ENCODE measurements at places on chromosomes 16 and 17. TPM values are rescaled to one million over a fixed set of nuclear protein-coding genes. Genes with fewer than 3 reads are reported as not detected.

GRCh38 chr17:80456465-80457235 lies 19.8 kb downstream of the NPTX1 start:
- no peak overlapping the region for H3K27ac ChIP-seq
- H3K4me3 ChIP-seq, result no peak overlapping the region
- H3K36me3 ChIP-seq, result no peaks in the 10 kb centered on the region
- peaks cover 8% of the 10 kb centered on the region for H3K4me1 ChIP-seq
- peaks cover 19% of the 10 kb centered on the region for H3K27me3 ChIP-seq

DNA sequence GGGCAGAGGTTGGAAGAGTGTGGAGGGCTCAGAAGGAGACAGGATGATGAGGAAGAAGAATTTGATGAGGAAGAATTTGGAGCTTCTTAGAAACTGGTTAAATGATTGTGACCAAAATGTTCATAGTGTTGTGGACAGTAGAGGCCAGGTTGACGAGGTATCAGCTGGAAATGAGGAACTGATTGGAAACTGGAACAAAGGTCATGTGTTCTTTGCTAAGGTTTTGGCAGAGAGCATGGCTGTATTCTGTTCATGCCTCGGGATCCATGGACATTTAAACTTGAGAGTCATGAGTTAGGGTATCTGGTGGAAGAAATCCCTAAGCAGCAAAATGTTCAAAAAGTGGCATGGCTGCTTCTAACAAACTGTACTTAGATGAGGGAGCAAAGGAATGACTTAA lies 19.3 kb downstream of the CHMP6 start:
- peaks cover 14% of the 10 kb centered on the region for H3K27me3 ChIP-seq
- peaks cover 5% of the 10 kb centered on the region for H3K4me1 ChIP-seq
- H3K36me3 ChIP-seq, result no peaks in the 10 kb centered on the region
- DNase-seq, result no peak
- no peak overlapping the region for H3K27ac ChIP-seq

DNA sequence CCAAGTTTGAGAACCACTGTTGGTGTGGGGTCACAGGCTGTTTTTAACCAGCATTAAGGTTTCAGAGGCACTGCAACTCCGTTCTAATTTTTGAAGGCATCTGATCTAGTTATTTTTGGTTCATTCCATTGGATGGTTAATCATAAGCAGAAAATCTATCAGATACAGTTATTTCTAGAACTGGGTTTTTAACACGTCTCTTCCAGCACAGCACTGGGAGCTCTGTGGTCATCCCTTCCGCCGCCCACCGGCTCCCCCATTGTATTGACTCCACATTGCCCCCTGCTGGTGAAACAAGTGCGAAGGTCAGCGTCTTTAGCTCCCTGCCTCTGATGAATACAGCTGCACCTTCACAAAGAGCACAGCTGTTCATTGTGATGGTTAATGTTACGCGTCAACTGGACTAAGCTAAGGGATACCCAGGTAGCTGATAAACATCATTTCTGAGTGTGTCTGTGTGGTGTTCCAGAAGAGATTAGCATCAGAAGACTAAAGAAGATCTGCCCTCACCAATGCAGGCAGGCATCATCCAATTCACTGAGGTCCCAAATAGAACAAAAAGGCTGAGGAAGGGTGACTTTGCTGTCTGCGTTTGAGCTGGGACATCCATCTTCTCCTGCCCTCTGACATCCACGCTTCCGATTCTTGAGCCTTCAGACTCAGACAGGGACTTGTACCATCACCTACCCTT lies 8.5 kb downstream of the CCL18 start:
- H3K27ac ChIP-seq, result no peak overlapping the region
- H3K4me1 ChIP-seq, result no peaks in the 10 kb centered on the region
- peak; percentile 1 for DNase-seq
- no peak overlapping the region for H3K4me3 ChIP-seq
- no peaks in the 10 kb centered on the region for H3K36me3 ChIP-seq

DNA sequence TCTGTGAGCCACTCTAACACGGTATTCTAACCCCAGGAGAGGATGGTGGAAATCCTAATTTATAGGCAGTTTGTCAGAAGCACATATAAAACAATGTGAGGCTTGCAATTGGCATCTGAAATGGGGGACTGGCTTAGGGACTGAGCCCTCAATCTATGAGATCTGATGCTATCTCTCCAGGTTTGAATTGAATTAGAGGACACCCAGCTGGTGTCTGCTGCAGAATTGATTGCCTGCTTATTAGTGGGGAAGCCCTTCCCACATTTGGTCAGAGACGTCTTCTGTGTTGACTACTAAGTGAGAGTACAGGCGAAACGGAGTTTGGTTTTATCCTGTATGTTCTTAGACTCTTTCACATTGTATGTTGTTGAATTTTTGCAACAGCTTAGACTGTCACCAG lies 13.6 kb upstream of the TMIGD1 start:
- no peak for DNase-seq
- peaks cover 4% of the 10 kb centered on the region for H3K4me1 ChIP-seq
- H3K27ac ChIP-seq, result no peak overlapping the region
- no peaks in the 10 kb centered on the region for H3K36me3 ChIP-seq
- no peak overlapping the region for H3K4me3 ChIP-seq

- H3K36me3 ChIP-seq, result no peaks in the 10 kb centered on the region
- peaks cover 14% of the 10 kb centered on the region for H3K4me1 ChIP-seq
- H3K4me3 ChIP-seq, result no peak overlapping the region
- peak overlapping the region; percentile 76 for H3K27ac ChIP-seq
- H3K27me3 ChIP-seq, result no peaks in the 10 kb centered on the region
These were observed 57.9 kb upstream of the MAF start for GRCh38 chr16:79658301-79659033.

- no peaks in the 10 kb centered on the region for H3K27me3 ChIP-seq
- H3K27ac ChIP-seq, result no peak overlapping the region
- H3K4me3 ChIP-seq, result no peak overlapping the region
- peaks cover 14% of the 10 kb centered on the region for H3K4me1 ChIP-seq
These were observed 19.2 kb downstream of the ATP6V0D1 start for GRCh38 chr16:67461600-67462278.

DNA sequence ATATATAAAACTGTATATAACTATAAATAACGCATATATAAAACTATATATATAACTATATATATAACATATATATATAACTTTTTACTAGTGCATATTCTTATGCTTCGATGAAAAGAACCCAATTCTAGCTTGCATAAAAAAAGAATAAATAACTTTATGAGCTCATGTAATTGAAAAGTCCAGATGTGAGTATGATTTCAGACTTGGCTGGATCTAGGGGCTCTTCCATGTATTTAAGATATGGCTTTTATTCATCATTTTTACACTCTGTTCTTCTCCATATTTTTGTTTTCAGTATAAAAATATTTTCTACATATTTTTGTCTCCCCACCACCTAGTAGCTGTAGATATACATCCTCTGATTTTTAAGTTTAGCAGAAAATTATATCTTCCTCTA lies 417.5 kb downstream of the CDH11 start:
- no peak overlapping the region for H3K27ac ChIP-seq
- H3K36me3 ChIP-seq, result no peaks in the 10 kb centered on the region
- no peaks in the 10 kb centered on the region for H3K4me1 ChIP-seq
- no peak for DNase-seq
- H3K27me3 ChIP-seq, result no peaks in the 10 kb centered on the region
- no peak overlapping the region for H3K4me3 ChIP-seq

DNA sequence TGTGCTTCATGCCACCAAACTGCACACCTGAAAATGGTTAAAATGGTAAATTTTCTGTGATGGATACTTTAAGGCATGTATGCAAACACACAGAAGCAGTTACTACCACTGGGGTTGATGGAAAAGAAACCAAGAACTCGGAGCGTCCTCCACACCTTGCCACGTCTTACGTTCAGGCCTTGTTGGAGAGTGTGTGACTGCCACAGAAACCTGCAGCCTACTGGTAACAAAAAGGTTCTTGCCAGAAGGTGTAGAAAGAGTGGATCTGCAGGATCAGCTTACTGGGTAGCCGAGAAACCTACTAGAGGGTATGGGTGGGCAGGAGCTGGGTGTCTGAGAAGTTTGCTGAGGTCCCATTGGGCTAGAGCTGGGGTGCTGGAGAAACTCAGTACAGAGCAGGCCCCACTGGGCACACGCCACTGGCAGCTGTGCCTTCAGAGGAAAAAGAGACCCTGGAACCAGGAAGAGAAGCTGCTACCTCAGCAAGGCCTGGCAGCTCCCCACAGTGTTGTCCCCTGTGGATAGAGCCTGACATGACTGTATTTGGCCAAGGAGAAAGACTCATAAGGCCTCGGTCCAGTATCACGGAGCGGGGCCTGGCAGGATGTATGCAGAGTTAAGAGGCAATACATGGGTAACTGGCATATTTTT lies 204.6 kb downstream of the SEC14L1 start:
- peaks cover 11% of the 10 kb centered on the region for H3K4me1 ChIP-seq
- no peaks in the 10 kb centered on the region for H3K27me3 ChIP-seq
- no peaks in the 10 kb centered on the region for H3K36me3 ChIP-seq
- no peak overlapping the region for H3K4me3 ChIP-seq
- DNase-seq, result no peak

GRCh38 chr16:75621170-75621477 lies 2.0 kb downstream of the ADAT1 start:
- H3K4me1 ChIP-seq, result peaks cover 6% of the 10 kb centered on the region
- no peaks in the 10 kb centered on the region for H3K27me3 ChIP-seq
- DNase-seq, result no peak
- H3K4me3 ChIP-seq, result no peak overlapping the region
- H3K36me3 ChIP-seq, result peaks cover 27% of the 10 kb centered on the region

GRCh38 chr17:13643180-13643579 lies 41.5 kb upstream of the HS3ST3A1 start:
- no peak for DNase-seq
- H3K27me3 ChIP-seq, result no peaks in the 10 kb centered on the region
- no peak overlapping the region for H3K27ac ChIP-seq
- peaks cover 4% of the 10 kb centered on the region for H3K4me1 ChIP-seq
- no peak overlapping the region for H3K4me3 ChIP-seq

DNA sequence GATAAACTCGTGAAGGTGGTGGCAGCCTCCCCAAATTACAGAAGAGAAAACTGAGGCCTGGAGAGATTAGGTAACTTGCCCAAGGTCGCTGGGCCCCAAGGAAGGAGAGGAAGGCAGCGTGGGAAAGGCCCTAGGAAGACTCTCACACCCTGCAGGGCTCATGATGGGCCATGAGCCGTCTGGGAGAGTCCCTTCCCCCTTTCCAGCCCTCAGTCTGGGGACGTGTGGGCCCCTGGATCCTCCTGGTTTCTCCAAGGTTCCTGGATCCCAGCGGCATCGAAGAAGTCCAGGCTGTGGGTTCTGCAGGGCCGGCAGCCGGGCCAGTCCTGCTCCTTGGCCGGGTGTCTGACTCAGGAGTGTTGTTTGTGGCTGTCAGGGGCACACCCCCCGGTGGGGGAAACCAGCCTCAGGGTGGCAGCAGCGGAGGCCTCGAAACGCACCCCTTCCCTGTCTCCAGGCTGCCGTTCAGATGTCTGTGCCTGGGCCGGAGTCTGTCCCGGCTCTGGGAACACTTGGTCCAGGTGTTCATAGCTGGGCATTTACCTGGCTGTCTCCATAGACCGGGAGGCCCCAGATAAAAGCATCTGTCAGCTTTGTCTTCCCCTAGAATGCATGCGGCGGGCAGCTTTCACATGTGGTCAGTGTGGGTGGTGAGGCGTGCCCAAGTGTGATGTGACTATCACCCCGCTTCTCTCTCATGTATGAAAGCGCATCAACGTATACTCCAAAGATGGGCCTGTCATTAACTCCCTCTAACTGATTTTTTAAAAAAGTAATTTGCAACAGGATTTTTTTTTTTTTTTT lies 3.7 kb upstream of the RAP1GAP2 start:
- no peaks in the 10 kb centered on the region for H3K4me1 ChIP-seq
- no peak overlapping the region for H3K4me3 ChIP-seq
- DNase-seq, result no peak
- no peaks in the 10 kb centered on the region for H3K36me3 ChIP-seq

DNA sequence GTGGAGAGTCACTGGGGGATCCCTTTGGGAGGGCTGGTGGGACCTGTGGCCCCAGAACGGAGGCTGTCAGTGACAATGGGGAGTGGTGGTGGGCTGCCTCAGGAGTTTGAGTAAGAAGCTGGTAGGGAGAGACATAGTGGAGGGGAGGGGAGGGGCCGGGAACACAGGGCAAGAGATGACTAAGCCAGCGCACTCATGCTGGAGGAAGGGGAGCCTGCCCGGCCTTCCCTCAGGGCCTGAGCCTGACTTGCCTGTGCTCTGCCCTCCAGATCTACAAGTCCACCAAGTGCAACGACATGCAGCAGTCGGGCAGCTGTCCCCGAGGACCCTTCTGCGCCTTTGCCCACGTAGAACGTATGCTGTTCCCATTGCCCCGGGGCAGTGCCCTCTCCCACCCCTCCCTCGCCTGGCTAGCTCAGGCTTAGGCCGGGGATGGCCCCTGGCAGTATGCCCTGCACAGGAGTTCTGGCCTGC lies 29.3 kb downstream of the UNC13D start:
- no peak overlapping the region for H3K4me3 ChIP-seq
- H3K27me3 ChIP-seq, result no peaks in the 10 kb centered on the region
- H3K4me1 ChIP-seq, result peaks cover 11% of the 10 kb centered on the region
- peak; percentile 74 for DNase-seq
- H3K27ac ChIP-seq, result peak overlapping the region; percentile 35

DNA sequence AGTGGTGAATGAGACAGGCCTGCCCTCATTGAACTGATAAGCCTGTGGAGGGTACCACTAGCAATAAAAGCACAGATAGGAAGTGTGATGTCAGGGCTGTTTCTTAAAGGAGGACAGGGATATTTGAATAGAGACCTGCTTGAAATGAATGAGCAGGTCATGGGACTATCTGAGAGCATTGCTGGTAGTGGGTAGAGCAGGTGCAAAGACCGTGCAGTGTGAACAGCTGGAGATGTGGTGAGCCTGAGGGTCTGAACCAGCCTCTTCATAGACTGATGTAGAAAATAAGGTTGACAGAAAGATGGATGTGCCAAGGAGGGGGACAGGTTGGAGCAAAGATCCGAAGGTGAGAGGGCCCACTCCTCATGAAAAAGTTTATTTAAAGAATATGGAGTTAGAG lies 2.4 kb downstream of the NUP93 start:
- no peaks in the 10 kb centered on the region for H3K27me3 ChIP-seq
- H3K36me3 ChIP-seq, result no peaks in the 10 kb centered on the region
- no peak overlapping the region for H3K4me3 ChIP-seq
- H3K4me1 ChIP-seq, result peaks cover 17% of the 10 kb centered on the region
- no peak overlapping the region for H3K27ac ChIP-seq
- no peak for DNase-seq

GRCh38 chr17:74373838-74374606 lies 6.7 kb downstream of the GPR142 start:
- H3K36me3 ChIP-seq, result no peaks in the 10 kb centered on the region
- H3K4me3 ChIP-seq, result no peak overlapping the region
- H3K27me3 ChIP-seq, result peaks cover 3% of the 10 kb centered on the region
- DNase-seq, result no peak
- no peaks in the 10 kb centered on the region for H3K4me1 ChIP-seq
- no peak overlapping the region for H3K27ac ChIP-seq

GRCh38 chr16:15864939-15865338 lies 8.1 kb upstream of the MYH11 start:
- H3K27me3 ChIP-seq, result no peaks in the 10 kb centered on the region
- no peak overlapping the region for H3K27ac ChIP-seq
- no peaks in the 10 kb centered on the region for H3K4me1 ChIP-seq
- peaks cover 19% of the 10 kb centered on the region for H3K36me3 ChIP-seq
- DNase-seq, result no peak

Gene SLC13A2
- total RNA-seq, result not detected

Gene IL34
- total RNA-seq, result 0.38 TPM

Gene TRAPPC1
- total RNA-seq, result 188 TPM

Gene TBC1D3H
- not detected for total RNA-seq

Gene CCL2
- total RNA-seq, result 44.1 TPM

Gene CAMKK1
- 3.8 TPM for total RNA-seq

Gene ENO3
- 12.7 TPM for total RNA-seq
